ENCODE measurements at places on chromosomes 2 and 18. TPM values are rescaled to one million over a fixed set of nuclear protein-coding genes. Genes with fewer than 3 reads are reported as not detected.

COL4A4 gene
- 24.3 TPM for total RNA-seq

POTEE gene
- total RNA-seq = 0.18 TPM

GRCh38 chr2:120662046-120662445 lies 73.6 kb upstream of the GLI2 start:
- H3K36me3 ChIP-seq = no peaks in the 10 kb centered on the region
- H3K27ac ChIP-seq = no peak overlapping the region
- DNase-seq = no peak
- peaks cover 9% of the 10 kb centered on the region for H3K27me3 ChIP-seq

MFSD2B gene
- total RNA-seq = 0.38 TPM

MYCN gene
- 0.68 TPM for total RNA-seq

GRCh38 chr2:134572314-134573084 lies 146.3 kb downstream of the TMEM163 start:
- H3K4me3 ChIP-seq = no peak overlapping the region
- no peak overlapping the region for H3K27ac ChIP-seq
- H3K36me3 ChIP-seq = no peaks in the 10 kb centered on the region
- no peak for DNase-seq

- no peaks in the 10 kb centered on the region for H3K36me3 ChIP-seq
- H3K27me3 ChIP-seq = no peaks in the 10 kb centered on the region
- H3K27ac ChIP-seq = no peak overlapping the region
- no peak for DNase-seq
- H3K4me3 ChIP-seq = no peak overlapping the region
These were observed 94.2 kb upstream of the LHCGR start for GRCh38 chr2:48849770-48850169.

DNA sequence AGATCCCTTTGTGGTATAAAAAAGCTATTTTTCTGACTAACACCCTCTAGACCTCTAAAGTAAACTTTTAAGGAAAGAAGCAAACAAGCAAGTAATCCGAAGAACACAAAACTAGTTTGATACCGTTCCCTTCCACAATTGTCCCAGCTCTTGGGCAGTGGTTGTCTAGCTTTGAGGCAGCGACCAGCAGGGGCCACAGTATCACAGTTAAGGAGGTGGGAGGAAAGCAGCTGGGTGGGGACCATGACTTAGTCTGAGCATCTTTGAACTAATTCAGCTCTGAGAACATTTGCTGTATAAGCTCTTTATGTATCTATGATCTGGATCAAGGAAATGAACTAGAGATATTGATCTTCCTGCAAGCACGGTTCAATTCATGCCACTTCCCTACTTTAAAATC lies 51.0 kb downstream of the SF3B1 start:
- no peaks in the 10 kb centered on the region for H3K27me3 ChIP-seq
- H3K4me1 ChIP-seq = no peaks in the 10 kb centered on the region
- no peak overlapping the region for H3K27ac ChIP-seq
- H3K36me3 ChIP-seq = no peaks in the 10 kb centered on the region
- no peak for DNase-seq

DNA sequence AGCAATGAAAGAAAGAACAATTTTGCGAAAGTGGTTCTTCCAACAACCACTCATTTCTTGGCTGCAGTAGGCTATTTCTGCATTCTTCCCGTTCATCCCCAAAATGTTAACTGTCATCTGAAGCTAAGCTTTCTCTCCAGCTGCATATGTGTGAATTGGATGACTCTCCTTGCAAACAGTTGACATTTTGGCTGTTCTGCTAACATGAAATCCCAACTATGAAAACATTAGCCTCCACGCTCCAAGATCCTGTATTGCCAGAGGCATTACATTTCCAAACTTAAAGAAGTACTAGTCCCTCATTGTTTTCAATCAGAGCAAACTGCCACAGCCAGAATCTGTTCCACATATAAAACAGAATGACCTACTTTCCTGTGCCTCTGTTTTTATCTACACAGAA lies 88.5 kb downstream of the TGIF1 start:
- no peak for DNase-seq
- no peak overlapping the region for H3K27ac ChIP-seq
- no peak overlapping the region for H3K4me3 ChIP-seq
- no peaks in the 10 kb centered on the region for H3K4me1 ChIP-seq
- H3K27me3 ChIP-seq = no peaks in the 10 kb centered on the region

DNA sequence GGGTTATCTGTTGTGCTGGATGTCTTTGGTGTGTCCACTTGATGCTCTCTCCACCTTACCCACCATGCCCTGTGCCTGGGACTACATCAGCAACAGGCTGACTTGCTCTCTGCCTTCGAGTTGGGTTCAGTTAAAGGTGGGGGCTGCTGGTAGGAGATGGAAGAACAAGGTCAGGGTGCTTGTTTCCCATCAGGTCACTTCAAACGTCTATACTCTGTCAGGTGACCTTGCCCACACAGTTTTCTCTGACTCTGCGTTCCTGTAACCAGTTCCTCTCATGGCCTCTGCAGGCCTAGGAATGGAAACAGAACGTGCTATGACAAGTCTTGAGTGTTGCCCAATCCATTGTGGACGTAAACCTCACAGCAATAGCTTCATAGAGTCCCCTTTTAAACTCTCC lies 38.4 kb upstream of the PAPOLG start:
- no peak for DNase-seq
- no peaks in the 10 kb centered on the region for H3K36me3 ChIP-seq
- H3K4me3 ChIP-seq = no peak overlapping the region
- H3K27me3 ChIP-seq = no peaks in the 10 kb centered on the region
- H3K27ac ChIP-seq = no peak overlapping the region
- H3K4me1 ChIP-seq = no peaks in the 10 kb centered on the region

NCKAP5 gene
- 34.6 TPM for total RNA-seq

DNA sequence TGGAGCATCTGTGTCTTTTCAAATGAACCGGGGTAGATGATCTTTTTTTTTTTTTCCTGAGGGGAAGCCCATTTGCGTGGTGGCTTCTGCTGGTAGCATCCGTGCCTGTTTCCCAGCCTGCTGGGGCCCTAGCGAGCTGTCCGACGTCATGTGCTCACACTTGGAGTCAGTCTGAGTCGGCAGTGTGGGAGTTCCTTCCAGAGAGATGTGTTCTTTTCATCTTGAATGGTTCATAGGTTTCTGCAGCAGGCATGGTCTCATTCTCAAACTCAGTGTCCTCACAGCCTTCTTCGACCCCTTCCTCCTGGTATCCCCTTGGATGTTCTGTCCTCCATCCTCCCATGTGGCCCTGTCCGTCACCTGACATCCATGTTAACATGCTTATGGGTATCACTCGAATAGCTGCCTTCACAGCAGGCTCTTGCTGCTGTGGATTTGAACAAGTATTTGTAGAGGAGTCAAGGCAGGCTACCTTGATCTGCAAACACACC lies 51.0 kb downstream of the LDLRAD4 start:
- peaks cover 33% of the 10 kb centered on the region for H3K4me1 ChIP-seq
- H3K36me3 ChIP-seq = no peaks in the 10 kb centered on the region
- H3K27ac ChIP-seq = no peak overlapping the region
- no peaks in the 10 kb centered on the region for H3K27me3 ChIP-seq

DNA sequence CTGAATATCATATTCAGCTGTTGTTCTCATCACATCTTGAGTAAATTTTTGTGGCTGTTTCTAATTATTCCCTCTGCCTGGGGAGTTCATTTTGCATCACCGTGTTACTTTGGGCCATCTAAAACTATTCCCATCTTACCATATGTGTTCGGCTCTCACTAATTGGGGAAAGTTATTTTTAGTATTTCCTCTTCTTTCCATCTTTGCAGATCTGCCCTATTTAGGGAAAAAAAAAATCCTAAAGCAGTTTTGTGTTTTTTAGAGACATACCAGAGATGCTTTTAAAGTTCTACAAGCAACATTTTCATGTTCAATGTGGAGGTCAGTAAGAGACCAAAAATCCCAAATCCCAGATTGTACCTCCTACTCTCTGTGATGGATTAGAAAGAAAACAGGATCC lies 111.3 kb upstream of the NDUFV2 start:
- no peak for DNase-seq
- H3K4me3 ChIP-seq = no peak overlapping the region
- no peaks in the 10 kb centered on the region for H3K36me3 ChIP-seq
- H3K4me1 ChIP-seq = no peaks in the 10 kb centered on the region
- H3K27ac ChIP-seq = no peak overlapping the region

DNA sequence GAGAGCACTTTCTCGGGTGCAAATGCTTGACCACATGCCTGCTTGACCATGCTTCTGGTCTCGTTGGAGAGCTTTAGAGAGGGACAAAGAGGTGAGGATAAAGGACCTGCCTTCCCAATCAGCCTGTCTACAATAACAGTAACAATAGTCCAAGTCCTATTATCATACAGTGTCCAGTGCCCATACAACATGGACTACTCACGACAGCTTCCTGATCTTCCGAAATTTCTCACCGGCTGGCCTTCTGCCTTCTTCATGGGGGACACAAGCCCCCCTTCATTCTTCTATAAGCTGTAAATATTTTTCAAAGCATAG lies 329.0 kb downstream of the PAX3 start:
- no peaks in the 10 kb centered on the region for H3K27me3 ChIP-seq
- H3K4me1 ChIP-seq = no peaks in the 10 kb centered on the region
- no peak overlapping the region for H3K27ac ChIP-seq
- no peaks in the 10 kb centered on the region for H3K36me3 ChIP-seq
- DNase-seq = no peak
- no peak overlapping the region for H3K4me3 ChIP-seq

CNOT9 gene
- total RNA-seq = 31.5 TPM

- peak overlapping the region; percentile 67 for H3K27ac ChIP-seq
- H3K36me3 ChIP-seq = no peaks in the 10 kb centered on the region
- peaks cover 65% of the 10 kb centered on the region for H3K4me1 ChIP-seq
- H3K4me3 ChIP-seq = no peak overlapping the region
These were observed 177.8 kb upstream of the EPAS1 start for GRCh38 chr2:46119453-46119852.

KCNK3 gene
- 26.8 TPM for total RNA-seq

RUFY4 gene
- not detected for total RNA-seq

ANKRD30BL gene
- total RNA-seq = not detected

DNA sequence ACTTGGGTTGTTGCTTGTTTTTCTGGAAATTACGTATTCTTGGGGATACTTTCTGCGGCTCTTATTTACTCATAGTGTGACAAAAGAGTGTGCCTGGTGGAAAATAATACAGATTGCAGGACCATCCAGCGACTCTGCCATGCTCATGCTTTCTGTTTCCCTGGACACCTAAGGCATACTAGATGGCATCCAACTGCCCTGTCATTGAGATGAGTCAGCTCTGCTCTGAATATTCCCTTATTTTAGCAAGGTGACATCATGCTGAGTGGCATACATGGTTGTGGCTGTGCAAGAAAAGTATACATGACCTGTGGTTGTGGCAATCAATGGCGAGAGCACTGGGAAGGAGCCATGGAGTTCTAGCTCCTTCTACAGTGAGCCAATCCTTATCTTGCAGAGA lies 471.0 kb downstream of the TMEM182 start:
- no peaks in the 10 kb centered on the region for H3K27me3 ChIP-seq
- no peaks in the 10 kb centered on the region for H3K4me1 ChIP-seq
- no peak for DNase-seq
- no peak overlapping the region for H3K4me3 ChIP-seq
- H3K36me3 ChIP-seq = no peaks in the 10 kb centered on the region

GRCh38 chr2:7845332-7845731 lies 836.5 kb upstream of the ID2 start:
- no peaks in the 10 kb centered on the region for H3K4me1 ChIP-seq
- H3K4me3 ChIP-seq = no peak overlapping the region
- H3K27me3 ChIP-seq = no peaks in the 10 kb centered on the region
- H3K27ac ChIP-seq = no peak overlapping the region
- H3K36me3 ChIP-seq = no peaks in the 10 kb centered on the region

TTN gene
- total RNA-seq = 40.3 TPM

CHRNG gene
- not detected for total RNA-seq

BMPR2 gene
- total RNA-seq = 137 TPM

All from lower lobe of right lung (tissue), 2 donors.